Fibroblast of the aortic adventitia (primary cell): ENCODE measurements at places on chromosomes 2 and 18.

DNA sequence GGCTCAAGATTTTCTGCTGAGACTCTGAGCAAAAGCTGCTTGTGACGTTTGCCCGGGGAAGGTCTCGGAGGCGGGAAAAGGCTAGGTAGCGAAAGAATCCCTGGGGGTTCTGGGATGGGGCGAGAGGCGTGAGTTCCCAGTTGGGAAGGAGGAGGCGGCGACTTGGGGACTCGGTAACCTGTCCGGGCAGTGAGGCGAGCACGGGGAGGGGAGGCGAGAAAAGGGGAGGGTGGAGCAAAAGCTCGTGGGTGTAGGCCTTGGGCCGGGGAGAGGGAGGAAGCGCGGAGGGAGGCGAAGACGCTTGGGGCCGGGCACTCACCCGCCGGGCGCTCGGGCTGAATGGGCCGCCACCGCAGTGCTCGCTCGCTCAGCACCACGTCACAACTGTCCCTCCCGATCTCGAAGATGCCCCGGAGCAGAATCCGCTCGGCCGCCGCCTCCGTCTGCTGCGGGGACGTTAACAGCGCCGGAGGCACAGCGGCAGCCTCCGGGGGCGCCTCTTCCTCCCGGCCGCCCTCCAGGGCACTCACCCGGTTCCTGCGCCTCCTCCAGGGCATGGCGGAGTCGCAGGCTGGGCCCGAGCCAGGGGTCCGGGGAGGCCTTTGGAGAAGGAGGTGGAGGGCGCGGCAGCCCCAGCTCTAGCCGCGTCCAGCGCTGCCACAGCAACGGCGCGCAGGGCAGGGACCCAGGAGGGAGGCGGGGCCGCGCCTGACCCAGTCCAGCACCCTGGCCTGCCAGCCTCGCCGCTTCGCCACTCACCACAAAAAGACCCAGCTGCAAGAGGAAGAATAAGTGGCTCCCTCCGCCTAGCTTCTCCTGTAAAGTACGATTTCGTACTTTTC is at the start of gene CERKL:
Gene CERKL, minus strand, starts transcription at position 656 of the 842 bp plus-strand sequence. Its CDS starts 99 bp downstream, at position 557.
- peak; percentile 7 for DNase-seq

DNA sequence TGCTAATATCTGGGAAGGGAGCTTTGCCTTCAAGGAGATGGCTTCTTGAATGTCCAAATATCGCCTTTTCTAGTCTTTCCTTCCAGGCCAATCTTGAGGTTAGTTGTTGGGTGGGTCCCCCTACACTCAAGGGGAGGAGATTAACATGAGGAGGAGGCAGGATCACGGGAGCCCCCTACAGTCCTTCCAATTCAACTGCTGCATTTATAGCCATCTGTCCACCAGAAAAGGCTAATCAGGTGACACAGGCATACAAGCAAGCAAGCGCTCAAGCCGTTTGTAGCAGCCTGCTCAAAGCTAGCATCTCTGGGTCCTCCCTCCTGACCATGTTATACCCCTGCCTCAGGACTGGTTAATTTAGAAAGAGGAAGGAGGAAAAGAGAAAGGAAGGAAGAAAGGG is 87.6 kb downstream of the MRPS9 start:
- DNase-seq, result no peak

- DNase-seq, result peak; percentile 95
Observed at GRCh38 chr2:152585830-152586484, 131.3 kb downstream of the PRPF40A start.

DNA sequence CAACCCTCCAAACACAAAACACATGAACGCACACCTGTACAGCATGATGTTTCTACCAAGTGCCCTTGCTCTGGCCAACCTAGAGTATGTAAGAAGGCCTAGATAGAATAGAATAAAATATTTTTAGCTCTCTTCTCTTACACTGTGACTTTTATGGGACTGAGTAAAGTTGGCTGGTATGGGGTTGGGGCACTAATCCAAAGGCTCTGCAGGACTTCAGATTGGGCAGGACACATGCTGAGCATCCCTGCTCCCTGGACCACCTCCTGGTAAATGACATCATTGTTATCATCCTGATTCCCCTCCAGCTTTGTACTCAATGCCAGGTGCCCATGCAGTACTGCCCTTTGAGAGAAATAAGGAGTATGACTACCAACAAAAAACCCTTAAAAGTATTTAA is 322.2 kb downstream of the SLC8A1 start:
- DNase-seq, result no peak

DNA sequence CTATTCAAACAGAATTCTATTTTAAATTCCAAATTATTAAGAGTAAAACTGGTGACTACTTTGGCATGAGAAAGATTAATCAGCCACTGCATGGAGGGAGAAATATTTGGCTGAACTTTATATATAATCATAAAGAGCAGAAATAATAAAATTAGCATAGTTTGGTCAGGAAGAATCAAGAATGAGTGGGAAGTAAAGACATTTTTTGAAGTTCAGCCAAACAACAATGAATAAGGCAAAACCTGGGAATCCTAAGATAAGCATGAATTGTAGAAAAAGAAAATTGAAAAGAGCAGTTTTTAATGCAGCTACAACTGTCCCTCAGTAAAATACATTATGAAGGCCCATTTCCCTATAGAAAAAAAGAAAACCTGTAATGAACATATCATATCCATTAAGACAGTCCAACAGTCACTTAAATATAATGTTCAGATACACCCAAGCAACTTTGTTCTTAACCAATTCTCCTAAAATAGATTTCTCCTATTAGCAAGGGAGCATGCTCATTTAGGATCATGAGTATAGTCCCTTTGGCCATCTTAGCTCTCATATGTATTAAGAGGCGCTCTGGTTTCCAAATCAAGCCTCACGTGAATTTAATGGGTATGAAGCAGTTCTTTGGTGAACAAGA is 6.5 kb downstream of the TMEM17 start:
- peak; percentile 45 for DNase-seq

- no peak for DNase-seq
Observed at GRCh38 chr2:144117086-144117485, 402.8 kb downstream of the ZEB2 start.

DNA sequence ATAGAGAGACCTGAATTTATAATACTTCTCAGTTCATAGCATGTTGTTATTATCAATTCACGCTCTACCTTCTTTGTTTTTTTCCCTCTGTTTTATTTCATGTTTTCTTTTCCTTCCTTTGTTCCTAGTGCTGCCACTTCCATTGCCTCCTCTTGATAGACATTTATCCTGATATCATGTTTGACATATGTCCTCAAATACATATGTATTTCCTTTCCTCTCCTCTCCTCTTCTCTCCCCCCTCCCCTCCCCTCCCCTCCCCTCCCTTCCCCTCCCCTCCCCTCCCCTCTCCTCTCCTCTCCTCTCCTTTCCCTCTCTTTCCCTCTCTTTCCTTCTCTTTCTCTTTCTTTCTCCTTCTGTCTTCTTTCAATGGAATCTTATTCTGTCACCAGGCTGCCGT is 67.8 kb downstream of the TDRD15 start:
- no peak for DNase-seq

DNA sequence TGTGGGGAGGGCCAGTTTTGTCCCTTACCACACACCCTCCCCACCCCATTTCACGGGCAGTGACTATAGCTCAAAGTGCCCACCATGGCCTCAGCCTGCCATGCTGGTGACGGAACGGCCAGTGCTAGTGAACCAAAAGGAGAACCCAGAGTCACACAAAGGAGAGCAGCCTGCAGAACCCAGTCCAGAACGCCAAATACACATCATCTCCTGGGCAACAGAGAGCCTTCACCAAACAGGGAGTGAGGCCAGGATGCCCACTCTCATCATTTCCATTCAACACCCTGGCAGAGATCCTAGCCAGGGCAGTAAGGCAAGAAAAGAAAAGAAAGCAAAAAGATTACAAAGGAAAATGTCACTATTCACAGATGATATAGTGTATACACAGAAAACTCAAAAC is 38.3 kb downstream of the HDAC4 start:
- DNase-seq, result no peak

DNA sequence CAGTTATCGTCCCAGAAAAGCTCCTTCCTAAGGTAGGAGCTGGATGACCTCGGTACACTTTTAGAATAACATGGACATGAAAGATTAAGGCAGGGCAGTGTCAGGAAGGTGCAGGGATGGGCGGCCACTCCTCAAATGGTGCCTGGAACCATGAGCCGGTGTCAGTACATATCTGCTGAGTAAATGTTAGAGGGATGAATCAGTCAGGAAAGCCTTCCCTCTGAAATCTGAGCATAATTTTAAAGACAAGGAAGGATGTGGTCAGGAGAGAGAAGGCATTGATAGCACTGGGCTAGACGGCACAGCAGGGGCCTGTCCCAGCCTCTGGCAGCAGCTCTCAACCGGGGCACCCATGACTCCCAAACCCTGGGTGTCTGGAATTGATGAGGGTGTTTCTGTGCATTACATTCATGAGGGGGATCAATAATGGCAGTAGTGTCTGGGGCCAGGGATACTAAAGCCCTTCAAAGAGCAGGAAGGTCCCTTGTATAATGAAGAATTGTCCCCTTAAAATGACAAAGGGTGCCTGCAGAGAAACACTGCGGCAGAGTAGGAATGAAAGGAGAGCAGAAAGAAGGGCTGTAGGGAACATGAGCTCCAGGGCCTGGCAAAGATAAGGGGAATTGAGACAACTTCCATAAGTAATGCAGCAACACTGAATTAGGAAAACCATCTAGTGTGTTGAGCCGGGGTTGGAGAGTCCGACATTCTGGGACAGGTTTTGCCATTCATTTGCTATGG is 162.3 kb upstream of the REV1 start:
- no peak for DNase-seq

DNA sequence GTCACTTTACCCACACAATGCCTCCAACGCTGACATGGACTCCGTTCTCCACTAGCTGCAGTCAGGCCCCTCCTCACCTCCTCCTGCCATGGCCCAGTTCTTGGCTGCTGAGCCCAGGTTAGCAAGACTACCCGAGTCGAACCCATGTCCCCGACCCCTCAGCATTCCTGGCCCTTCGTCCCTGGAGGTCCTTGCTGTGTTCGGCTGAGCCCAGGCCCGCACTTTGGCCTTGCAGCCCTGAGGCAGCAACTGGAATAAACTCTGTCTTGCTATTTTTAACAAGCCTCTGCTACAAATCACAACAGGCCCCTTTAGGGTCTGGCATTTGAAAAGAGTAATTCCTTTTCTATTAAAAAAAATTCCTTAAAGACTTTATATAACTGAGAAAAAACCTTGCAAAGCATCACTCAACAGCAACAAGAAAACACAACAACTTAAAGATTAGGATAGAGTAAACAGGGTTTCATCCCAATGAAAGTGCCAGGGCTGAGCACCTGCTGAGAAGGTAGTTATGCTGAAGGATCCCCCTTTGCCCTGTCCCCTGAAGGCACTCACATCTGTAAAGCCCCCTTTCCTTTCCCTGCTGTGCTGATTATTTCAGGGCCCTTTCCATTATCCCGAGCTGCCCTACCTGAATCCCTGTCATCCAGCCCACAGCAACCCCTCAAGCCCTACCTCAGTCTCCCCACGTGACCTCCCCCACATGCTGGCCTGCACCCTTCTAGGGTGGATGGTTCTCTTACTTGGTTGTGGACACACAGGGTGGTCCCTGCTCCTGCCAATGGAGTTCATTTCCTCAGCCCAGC is 120.0 kb upstream of the SNTG2 start:
- DNase-seq, result no peak

DNA sequence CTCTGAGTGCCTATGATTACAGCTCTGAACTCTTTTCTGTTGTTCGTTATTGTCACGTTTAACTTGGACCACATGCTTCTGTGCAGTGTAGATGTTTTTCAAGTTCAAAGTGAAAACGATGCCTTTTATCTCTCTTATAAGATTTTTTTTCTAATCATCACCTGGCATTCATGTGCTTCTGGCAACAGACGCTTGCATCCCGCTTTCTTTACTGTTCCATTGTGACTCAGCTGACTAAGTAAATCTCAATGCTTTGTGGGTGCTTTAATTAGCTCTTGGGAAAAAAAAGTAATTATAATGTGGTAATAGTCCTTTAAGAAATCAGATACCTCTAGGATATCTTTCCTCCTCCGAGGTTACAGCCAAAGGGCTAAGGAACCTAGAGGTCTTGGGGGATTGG is 31.2 kb upstream of the RMP24 start:
- no peak for DNase-seq

DNA sequence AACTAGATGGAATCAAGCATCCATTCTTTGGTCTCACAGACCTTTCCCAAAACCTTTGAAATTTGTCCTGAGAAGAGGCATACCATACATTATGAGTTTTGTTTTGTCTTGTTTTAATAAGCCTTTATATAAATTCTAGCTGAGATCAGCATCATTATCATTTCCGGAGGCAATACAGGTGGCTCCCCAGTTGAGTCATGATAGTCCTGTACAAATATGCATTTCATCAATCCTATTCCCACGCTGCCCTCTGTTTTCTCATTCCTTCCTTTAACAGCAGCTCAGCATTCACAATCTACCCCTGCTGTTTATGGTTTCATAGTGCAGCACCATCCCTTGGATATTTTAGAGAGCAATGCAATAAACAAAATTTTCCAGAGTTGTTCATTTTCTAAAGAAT is 216.7 kb downstream of the TXNL1 start:
- no peak for DNase-seq

DNA sequence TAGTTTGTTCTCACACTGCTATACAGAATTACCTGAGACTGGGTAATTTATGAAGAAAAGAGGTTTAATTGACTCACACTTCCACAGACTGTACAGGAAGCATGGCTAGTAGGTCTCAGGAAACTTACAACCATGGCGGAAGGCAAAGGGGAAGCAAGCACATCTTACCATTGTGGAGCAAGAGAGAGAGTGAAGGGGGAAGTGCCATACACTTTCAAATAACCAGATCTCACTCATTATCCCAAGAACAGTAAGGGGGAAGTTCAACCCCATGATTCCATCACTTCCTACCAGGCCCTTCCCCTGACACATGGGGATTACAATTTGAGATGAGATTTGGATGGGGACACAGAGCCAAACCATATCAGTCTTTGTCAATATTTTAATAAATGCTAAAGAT is 5.0 kb upstream of the CRYGB start:
- no peak for DNase-seq

- peak; percentile 38 for DNase-seq
Observed at GRCh38 chr2:120750488-120751210, 15.0 kb downstream of the GLI2 start.

DNA sequence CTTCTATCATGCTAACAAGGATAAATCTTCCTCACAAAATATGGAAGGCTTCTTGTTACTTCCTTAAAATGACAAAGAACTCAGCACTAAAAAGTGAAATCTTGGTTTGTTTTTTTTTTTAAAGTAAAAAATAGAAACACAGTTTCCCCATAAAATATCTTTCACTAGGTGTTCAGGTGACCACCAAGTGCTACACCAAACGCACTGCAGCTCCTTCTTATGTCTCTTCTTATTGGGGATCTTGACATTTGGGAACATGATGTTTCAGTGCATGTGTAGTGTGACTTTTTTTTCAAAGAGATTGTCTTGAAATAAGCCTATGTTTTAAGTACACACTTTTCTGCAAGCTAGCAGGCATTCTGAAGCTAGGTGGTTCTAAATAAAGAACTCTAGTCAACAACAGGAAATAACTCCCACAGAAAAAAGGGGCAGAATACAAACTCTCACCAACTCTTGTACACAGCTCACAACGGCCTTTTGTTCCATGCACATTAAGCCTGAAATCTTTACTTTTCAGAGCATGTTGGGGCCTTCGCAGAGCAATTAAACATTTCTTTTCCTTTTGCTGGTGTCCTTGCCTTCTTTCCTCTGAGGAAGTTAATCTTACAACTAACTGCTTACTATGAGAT is 13.2 kb upstream of the SERTAD2 start:
- DNase-seq, result no peak

GRCh38 chr2:37919631-37920032 is 5.5 kb upstream of the RMDN2 start:
- no peak for DNase-seq

- DNase-seq, result no peak
Observed at GRCh38 chr18:48612917-48613316, 74.1 kb downstream of the CTIF start.

GRCh38 chr2:27627963-27628766 is 647 bp downstream of the CCDC121 start:
- DNase-seq, result peak; percentile 83
